Lower leg skin (tissue), 4 donors: ENCODE measurements at places on chromosomes 16 and 17. TPM values are rescaled to one million over a fixed set of nuclear protein-coding genes. Genes with fewer than 3 reads are reported as not detected.

The SLC13A2 gene
- total RNA-seq = 1.2 TPM

The RSAD1 gene
- 29.8 TPM for total RNA-seq

The TP53TG3B gene
- total RNA-seq = not detected

The RNF222 gene
- total RNA-seq = 14.7 TPM

The DBF4B gene
- total RNA-seq = 1.3 TPM

- DNase-seq = peak; percentile 31
Measured at GRCh38 chr17:45852535-45853297, 8.0 kb downstream of the SPPL2C start.

DNA sequence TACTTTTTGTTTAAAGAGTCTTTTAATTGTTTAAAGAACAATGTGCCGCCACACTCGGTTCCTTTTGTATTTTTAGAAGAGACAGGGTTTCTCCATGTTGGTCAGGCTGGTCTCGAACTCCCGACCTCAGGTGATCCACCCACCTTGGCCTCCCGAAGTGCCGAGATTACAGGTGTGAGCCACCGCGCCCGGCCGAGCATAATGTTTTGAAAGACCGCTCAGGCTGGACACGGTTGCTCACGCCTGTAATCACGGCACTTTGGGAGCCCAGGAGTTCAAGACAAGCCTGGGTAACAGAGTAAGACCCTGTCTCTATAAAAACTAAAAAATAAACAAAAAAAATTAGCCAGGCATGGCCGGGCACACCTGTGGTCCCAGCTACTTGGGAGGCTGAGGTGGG lies 59.8 kb downstream of the RNF213 start:
- peak; percentile 59 for DNase-seq

- DNase-seq = peak; percentile 93
Measured at GRCh38 chr17:885971-886571, 93.5 kb downstream of the NXN start.

- DNase-seq = peak; percentile 74
Measured at GRCh38 chr17:42846594-42847280, 2.4 kb downstream of the AOC2 start.

GRCh38 chr16:51971184-51971583 lies 575.8 kb downstream of the TOX3 start:
- DNase-seq = no peak

DNA sequence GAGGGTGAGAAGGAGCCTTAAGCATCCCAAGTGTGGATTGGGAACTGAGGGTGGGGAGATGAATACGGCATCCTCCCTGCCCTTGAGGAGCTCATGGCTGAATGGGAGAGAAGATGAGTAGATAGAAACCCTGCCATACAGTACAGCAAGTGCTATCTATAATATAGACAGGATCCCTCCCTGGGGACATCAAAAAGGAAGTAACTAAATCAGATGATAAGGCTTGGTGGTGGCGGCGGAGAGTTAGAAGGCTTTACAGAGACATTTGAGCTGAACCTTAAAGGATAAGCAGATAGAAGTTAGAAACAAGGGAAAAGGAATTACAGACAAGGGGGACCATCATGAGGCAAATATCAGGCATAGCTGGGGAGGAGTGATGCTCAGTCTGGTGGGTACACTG lies 67.5 kb upstream of the TMEM132E start:
- DNase-seq = no peak

- DNase-seq = no peak
Measured at GRCh38 chr17:73293480-73293911, 18.3 kb downstream of the CDC42EP4 start.
